ENCODE measurements at places on chromosomes 7 and 10.

GRCh38 chr7:10429031-10429430 is 544.6 kb upstream of the PHF14 start:
- no peak overlapping the region for H3K4me3 ChIP-seq
- DNase-seq, result no peak
- H3K27ac ChIP-seq, result no peak overlapping the region
- H3K36me3 ChIP-seq, result no peaks in the 10 kb centered on the region
- no peaks in the 10 kb centered on the region for H3K27me3 ChIP-seq

GRCh38 chr10:110059925-110060324 is 52.1 kb downstream of the ADD3 start:
- peak overlapping the region; percentile 68 for H3K27ac ChIP-seq
- no peak overlapping the region for H3K4me3 ChIP-seq
- peaks cover 16% of the 10 kb centered on the region for H3K36me3 ChIP-seq
- H3K27me3 ChIP-seq, result no peaks in the 10 kb centered on the region
- H3K4me1 ChIP-seq, result peaks cover 87% of the 10 kb centered on the region

DNA sequence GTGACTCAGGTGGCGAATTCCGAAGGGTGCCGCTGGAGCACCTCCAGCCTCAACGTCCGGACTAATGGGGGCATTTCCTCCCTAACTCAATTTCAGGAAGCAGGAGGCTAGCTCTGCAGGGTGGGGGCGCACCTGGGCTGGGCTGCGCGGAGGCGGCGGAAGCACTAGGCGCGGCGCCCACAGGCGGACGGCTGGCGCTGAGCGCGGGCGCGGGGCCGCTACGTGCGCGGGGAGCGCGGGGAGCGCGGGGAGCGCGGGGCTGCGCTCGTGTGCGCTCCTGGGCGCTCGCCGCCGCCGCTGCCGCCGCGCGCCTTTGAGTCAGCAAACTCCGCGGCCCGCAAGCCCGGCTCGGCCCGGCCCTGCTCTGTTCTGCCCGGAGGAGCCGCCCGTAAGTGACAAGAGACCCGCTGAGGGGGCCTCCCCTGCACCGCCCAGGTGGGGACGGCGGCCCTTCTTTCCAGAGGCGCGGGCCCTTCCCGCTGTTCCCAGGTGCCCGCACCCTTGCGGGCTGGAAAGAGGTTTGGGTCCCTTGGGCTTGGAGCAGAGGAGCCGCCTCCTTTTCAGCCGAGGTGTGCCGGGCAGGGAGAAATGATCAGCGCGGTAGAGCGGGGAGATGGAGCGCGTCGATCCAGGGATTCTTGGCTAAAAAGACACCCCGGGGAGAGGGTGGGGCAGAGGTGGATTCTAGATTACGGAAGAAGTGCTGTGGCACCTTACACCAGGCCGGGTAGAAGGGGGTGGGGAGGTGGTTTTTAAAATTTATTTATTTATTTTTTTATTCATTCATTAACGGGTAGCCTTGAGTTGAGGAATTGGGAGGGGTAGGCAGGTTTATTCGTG is at the start of gene SNX10:
SNX10 (plus strand) TSS at position 164 of the 840 bp plus-strand sequence. CDS start 54,581 bp downstream, outside the sequence.
- DNase-seq, result peak; percentile 79
- peaks cover 15% of the 10 kb centered on the region for H3K27me3 ChIP-seq
- peaks cover 40% of the 10 kb centered on the region for H3K4me1 ChIP-seq
- H3K27ac ChIP-seq, result peak within 1 kb of the TSS; percentile 91
- H3K36me3 ChIP-seq, result peaks cover 10% of the 10 kb centered on the region
- peak within 1 kb of the TSS; percentile 95 for H3K4me3 ChIP-seq

GRCh38 chr10:25174461-25175230 is at the start of gene GPR158:
GPR158 (plus strand) TSS chr10:25175001; CDS start chr10:25175421, 420 bp downstream.
- H3K4me3 ChIP-seq, result peak within 1 kb of the TSS; percentile 12
- H3K27me3 ChIP-seq, result peaks cover 40% of the 10 kb centered on the region
- no peak within 1 kb of the TSS for H3K27ac ChIP-seq
- peaks cover 2% of the 10 kb centered on the region for H3K36me3 ChIP-seq
- peaks cover 4% of the 10 kb centered on the region for H3K4me1 ChIP-seq
- peak; percentile 79 for DNase-seq

GRCh38 chr7:80047856-80048459 is 86.7 kb upstream of the GNAI1 start:
- no peaks in the 10 kb centered on the region for H3K27me3 ChIP-seq
- no peaks in the 10 kb centered on the region for H3K4me1 ChIP-seq
- no peak for DNase-seq
- H3K4me3 ChIP-seq, result no peak overlapping the region
- no peak overlapping the region for H3K27ac ChIP-seq

GRCh38 chr10:46556515-46557318 is at the start of gene GPRIN2:
GPRIN2 (minus strand) TSS chr10:46556658; CDS start chr10:46550736, 5,922 bp downstream.
- no peaks in the 10 kb centered on the region for H3K27me3 ChIP-seq
- H3K36me3 ChIP-seq, result no peaks in the 10 kb centered on the region
- no peak for DNase-seq
- no peak within 1 kb of the TSS for H3K27ac ChIP-seq

- peaks cover 14% of the 10 kb centered on the region for H3K4me1 ChIP-seq
- DNase-seq, result no peak
- no peak overlapping the region for H3K4me3 ChIP-seq
Measured at GRCh38 chr10:119441921-119442757, 100.4 kb downstream of the RGS10 start.

DNA sequence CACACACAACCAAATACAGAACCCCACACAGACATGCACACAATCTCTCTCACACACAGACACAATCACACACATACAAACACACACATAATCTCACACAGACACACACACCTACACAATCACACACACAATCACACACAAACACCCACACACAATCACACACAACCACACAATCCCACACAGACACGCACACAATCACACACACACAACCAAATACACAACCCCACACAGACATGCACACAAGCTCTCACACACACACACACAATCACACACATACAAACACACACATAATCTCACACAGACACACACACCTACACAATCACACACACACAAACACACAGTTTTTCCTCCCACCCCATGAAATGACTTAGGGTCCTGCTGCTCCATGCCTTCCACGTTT is 160.4 kb upstream of the PFKP start:
- H3K27me3 ChIP-seq, result peaks cover 12% of the 10 kb centered on the region
- H3K4me3 ChIP-seq, result no peak overlapping the region
- no peak for DNase-seq
- peaks cover 21% of the 10 kb centered on the region for H3K4me1 ChIP-seq
- no peak overlapping the region for H3K27ac ChIP-seq

- H3K4me3 ChIP-seq, result no peak overlapping the region
- no peak overlapping the region for H3K27ac ChIP-seq
- DNase-seq, result no peak
Measured at GRCh38 chr10:82883603-82884002, 1008.6 kb downstream of the NRG3 start.
